Cardiac ventricle fibroblast (primary cell): ENCODE measurements at places on chromosomes 13 and 19. TPM values are rescaled to one million over a fixed set of nuclear protein-coding genes. Genes with fewer than 3 reads are reported as not detected.

The ZNF653 gene
- total RNA-seq = 2.3 and 2.4 TPM in 2 replicates

The NRTN gene
- total RNA-seq = not detected in 2 replicates

The NDUFA7 gene
- 17.0 and 26.3 TPM in 2 replicates for total RNA-seq

The OSCAR gene
- 0.69 TPM in 1 of 2 replicates, not detected in the other for total RNA-seq

The PLIN4 gene
- 11.9 and 12.7 TPM in 2 replicates for total RNA-seq

The PSG3 gene
- total RNA-seq = not detected in 2 replicates

The TMEM91 gene
- 5.5 and 8.5 TPM in 2 replicates for total RNA-seq

The SLITRK5 gene
- under 0.01 TPM in 1 of 2 replicates, not detected in the other for total RNA-seq

The OR10H1 gene
- not detected in 2 replicates for total RNA-seq

The ZNF681 gene
- total RNA-seq = 0.83 and 0.94 TPM in 2 replicates
